ENCODE measurements at places on chromosomes 12 and 14.

DNA sequence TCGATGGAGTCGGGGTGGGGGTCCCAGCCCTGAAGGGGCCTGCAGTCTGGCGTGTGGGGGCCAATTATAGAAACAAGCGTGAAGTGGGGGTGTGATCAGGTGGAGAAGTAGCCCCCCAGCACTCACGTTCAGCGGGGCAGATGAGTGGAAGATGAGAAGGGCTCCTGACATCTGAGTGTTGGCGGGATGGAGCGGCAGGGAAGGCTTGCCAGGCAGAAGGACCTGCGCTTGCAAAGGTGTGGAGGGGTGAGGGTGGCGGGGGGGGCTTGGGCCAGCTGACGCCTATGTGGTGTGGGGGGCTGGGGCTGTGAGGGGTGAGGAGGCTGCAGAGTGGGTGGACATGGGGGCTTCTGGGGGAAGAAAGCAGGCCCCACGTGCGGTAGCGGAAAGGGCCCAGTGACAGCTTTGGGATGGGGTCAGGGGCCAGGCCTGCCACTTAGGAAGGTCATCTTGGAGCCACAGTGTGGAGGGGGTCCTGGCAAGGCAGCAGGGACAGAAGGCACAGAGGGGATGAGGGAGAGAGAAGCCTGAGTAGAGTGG is 22.2 kb upstream of the BEGAIN start:
- no peak for DNase-seq

GRCh38 chr14:89658977-89659670 is 242.1 kb upstream of the FOXN3 start:
- no peak for DNase-seq

DNA sequence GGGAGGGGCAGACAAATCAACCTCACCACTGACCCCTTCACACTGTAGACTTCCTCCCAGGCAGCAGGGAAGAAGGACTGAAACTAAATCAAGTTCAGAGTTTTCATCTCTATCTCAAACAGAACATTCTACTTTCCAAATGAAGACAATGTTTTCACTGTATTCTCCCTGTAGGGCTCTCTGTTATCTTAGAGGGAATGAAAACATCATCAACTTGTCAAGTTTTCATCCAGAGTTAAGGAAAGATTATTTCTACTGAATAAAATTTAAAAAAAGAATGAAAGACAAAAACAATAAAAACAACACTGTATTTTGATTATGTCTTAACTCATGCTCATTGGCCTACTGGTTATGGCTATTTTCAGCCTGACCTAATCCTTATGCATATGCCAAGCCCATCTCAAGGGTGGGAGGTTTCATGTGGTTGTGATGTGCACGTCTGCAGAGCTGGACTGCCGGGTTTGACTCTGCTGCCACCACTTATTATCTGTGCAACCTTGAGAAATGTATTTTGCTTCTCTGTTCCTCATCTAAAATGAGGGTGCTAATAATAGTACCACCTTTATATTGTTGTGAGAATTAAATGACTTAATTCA is 152.0 kb upstream of the AVPR1A start:
- DNase-seq = no peak

GRCh38 chr14:51604073-51604472 is 47.6 kb upstream of the FRMD6 start:
- DNase-seq = no peak

DNA sequence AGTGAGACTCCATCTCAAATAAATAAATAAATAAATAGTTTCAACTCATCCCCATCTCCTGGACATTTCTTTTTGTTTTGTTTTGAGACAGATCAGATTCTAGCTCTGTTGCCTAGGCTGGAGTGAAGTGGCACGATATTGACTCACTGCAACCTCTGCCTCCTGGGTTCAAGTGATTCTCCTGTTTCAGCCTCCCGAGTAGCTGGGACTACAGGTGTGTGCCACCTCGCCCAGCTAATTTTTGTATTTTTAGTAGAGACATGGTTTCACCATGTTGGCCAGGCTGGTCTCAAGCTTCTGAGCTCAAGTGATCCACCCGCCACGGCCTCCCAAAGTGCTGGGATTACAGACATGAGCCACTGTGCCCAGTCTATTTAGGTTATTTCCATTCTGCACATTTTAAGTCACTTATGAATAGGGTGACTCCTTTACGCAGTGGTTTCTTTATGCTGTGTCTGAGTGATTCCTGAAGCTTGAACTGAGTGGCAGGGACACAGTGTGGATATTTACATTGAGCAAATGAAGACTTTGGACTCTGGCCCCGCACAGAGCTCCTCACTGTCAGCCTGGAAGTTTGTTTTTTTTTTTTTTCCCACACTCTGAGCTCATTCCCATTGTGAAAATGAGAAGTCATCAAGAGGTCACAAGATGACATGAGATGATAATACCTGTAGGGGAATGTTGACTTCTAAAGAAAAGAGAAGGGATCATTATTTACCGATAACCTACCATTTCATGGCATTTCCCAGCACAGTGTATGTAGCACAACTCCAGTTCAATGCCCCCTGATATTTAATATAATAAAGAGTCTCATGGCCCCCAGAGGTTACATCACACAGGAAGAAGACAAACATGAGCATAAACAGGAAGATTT is 72.6 kb downstream of the TBX3 start:
- no peak for DNase-seq

DNA sequence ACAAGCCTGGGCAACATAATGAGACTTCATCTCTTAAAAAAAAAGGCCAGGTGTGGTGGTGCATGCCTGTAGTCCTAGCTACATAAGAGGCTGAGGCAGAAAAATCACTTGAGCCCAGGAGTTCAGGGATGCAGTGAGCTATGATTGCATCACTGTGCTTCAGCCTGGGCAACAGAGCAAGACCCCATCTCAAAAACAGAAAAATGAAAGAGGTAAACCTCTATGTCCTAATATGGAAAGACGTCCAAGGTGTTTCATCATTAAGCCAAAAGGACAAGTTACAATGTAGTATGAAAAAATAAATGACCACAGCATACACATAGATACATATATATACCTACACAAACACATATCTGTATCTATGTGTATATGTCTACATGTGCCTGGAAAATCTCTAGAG is 15.4 kb downstream of the SPTB start:
- no peak for DNase-seq

GRCh38 chr12:54025499-54026405 is 2.5 kb upstream of the HOXC6 start:
- DNase-seq = no peak

DNA sequence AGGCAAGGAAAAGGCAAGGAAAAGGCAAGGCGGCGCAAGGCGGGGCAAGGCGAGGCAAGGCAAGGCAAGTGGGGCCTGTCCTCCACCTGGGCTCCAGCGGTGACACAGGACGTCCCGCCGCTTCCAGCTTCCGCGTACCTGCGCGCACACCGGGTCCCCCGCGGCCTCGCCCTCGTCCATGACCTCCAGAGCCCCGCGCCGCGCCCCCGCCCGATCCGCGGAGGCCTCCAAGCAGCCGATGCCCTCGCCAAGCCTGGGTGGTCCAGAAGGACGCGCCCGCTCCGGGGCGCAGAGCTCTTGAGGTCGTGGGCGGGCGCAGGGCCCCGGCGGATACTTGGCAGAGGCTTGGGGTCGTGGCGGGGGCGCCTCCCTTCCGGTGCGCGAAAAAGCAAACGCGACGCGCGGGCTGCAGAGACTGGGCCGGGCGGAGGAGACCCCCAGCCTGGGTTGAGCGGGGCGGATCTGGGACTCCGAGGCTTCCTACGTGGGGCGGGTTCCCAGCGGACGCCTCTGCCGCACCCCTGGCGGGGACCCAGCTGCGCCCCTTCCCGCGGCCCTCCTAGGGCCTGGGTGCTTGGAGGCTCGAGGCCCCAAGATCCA is 60.8 kb upstream of the EIF5 start:
- no peak for DNase-seq

DNA sequence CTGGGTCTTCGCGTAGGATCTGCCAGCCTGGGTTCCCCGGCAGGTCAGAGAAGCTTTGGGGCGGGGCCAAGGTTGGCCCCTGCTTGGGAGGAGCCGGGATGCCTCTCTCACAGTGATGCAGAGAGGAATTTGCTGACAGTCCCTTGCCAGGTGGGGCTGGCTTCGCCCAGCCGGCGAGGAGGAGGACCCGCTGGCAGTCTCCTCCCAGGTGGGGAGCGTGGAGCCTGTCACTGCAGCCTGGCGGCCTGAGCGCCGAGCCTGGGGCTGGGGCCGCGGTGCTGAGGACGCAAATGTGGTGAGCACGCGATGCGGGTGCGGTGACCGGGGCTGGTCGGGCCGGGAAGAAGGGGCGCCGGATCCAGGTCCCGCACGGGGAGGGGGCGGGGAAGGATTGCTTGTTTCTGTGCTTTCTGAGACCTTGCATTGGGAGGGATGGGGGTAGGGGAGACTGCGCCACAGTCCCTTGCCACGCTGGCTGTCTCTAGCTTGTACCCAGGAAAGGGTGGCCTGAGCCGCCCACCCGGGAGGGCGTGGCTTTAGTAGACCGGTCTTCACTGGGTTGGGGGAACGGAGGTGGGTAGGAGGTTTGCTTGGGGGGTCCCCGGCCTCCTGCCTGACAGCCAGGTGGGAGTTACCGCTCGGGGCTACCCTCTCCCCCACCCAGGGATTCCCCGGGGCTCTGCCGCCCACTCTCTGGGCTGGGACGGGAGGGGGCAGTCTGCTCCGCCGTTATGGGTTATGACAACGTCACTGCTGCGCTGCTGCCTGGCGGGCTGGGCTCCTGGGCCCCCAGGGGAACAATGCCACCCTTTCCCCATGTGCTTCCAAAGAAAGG is at the start of gene TMEM63C:
Gene TMEM63C (plus strand): TSS at position 196 of the 835 bp plus-strand sequence. CDS start 37,016 bp downstream, outside the sequence.
- peak; percentile 49 for DNase-seq
